ENCODE measurements at places on chromosomes 16 and 17. TPM values are rescaled to one million over a fixed set of nuclear protein-coding genes. Genes with fewer than 3 reads are reported as not detected.

The ACE gene
- total RNA-seq = not detected

The MPP3 gene
- total RNA-seq = 4.9 TPM

The NECAB2 gene
- total RNA-seq = 0.42 TPM

The MAF gene
- 16.7 TPM for total RNA-seq

The TBC1D28 gene
- total RNA-seq = not detected

The HOXB1 gene
- total RNA-seq = not detected

The IL21R gene
- total RNA-seq = 0.28 TPM

The OR2C1 gene
- total RNA-seq = not detected

The NLK gene
- 9.4 TPM for total RNA-seq

The VAT1L gene
- 0.33 TPM for total RNA-seq

The CLUH gene
- total RNA-seq = 88.4 TPM

The SULT1A2 gene
- 0.42 TPM for total RNA-seq

The LMF1 gene
- 8.5 TPM for total RNA-seq

The CBX8 gene
- total RNA-seq = 3.0 TPM
